IPS-NIHi11 (cell line): ENCODE measurements at places on chromosomes 3 and 15.
A peak's percentile ranks its signal among the peaks of the same experiment; 100 is the strongest.

DNA sequence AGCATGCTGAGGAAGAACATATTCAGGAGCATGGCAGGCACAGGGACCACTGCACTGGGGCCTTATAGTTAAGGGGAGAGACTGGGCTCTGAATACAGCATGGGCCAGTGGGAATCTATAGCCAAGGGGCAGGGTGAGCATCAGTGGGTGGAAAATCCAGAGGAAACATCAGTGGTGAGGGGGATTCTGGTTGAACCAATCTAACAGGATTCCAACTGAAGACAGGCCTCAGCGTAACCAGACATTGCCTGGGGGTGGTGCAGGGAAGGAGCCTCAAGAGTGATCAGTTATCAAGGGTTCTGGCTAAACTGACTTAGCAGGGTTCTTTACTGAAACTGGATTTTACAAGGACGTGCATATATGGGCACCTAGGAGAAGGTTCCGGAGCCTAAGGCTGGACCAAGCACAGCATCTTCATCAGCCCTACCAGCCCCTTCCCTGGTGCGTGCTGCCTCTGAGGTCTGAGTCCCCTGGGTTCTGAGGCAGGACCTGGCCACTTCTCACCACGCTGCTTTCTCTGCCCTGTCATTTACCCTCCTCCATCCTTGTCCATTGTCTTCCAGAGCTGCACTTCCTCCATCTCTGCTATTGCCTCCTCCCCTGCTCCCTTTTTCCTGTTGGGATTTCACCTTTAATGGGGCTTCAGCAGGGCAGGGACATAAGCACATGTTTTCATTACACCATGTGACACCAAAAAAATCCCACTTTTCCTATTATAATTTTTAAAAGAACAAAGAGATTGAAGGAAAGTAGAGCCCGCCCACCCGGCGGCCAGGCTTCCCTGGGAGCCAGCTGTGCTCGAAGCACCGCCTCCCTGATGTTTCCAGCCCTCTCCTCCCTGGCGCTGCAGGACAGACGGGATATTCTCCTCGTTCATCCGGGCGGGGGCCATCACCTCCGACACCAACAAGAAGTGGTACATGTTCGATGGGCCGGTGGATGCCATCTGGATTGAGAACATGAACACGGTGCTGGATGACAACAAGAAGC lies 52.1 kb downstream of the DNAH1 start:
- DNase-seq: peak; percentile 58

DNA sequence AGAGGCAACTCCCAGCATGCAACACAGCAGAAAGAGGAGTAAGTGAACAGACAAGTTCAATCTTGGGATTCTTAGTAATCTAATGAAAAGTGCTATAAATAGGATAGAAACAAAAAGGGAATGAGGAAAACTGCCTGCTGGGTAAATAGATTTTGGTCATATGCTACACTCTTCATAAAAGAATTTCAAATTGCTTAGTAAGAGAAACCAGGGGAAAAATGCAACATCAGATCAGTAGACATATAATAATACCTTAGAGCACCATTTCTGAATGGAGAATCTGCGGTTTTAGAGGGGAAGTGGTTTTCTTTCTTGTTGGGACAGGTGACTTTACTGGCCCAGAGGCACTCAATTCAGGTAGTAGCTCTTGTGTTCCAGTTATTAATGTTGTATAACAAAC lies 13.4 kb upstream of the TBC1D5 start:
- no peak for DNase-seq

DNA sequence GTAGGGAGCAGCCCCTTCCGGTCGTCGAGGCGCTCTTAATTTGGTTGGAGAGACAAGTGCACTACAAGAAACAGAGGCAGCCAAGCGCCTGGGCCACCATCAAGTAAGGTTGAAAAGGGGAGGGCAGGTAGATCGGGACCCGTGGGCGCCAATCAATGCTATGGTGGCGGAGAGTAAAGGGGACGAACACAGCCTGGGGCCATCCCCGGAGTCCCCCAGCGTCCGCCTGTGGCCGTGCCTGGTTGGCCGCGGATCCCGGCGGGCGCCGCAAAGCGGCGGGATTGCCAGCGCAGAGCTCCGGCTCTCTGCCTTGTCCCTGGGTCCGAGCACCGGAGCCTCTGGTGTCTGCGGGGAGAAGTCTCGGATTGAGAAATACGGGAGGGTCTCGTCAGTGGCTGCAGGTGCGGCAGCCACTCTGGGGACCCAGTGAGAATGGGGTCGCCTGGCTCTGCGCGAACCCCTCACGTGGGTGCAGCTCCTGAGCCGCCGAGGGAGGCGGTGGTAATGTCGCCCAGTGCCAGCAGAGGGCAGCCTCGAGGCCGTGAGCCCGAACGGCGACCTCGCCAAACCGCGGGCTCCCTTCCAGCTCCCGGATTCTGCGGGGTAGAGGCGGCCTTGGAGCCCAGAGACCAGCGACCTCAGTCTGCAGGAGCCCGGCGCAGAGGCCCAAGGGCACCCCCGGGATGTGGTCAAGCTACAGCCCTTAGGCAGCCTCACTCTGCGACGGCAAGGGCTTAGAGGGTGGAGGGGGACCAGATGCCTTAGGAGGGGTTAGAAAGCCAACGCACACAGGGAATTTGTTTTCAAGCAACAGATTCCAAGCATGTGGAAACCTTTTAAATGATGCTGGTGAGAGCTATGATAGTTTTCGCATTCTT lies 10.8 kb downstream of the FOXL2 start:
- peak; percentile 89 for DNase-seq

GRCh38 chr3:4306860-4307259 lies 3.7 kb downstream of the SETMAR start:
- DNase-seq: no peak
